ENCODE measurements at places on chromosomes 3 and 15.

- DNase-seq: no peak
These were observed 18.6 kb upstream of the PRR23E start for GRCh38 chr3:127174284-127174683.

- DNase-seq: no peak
These were observed 21.7 kb downstream of the KCNMB3 start for GRCh38 chr3:179229177-179229576.

DNA sequence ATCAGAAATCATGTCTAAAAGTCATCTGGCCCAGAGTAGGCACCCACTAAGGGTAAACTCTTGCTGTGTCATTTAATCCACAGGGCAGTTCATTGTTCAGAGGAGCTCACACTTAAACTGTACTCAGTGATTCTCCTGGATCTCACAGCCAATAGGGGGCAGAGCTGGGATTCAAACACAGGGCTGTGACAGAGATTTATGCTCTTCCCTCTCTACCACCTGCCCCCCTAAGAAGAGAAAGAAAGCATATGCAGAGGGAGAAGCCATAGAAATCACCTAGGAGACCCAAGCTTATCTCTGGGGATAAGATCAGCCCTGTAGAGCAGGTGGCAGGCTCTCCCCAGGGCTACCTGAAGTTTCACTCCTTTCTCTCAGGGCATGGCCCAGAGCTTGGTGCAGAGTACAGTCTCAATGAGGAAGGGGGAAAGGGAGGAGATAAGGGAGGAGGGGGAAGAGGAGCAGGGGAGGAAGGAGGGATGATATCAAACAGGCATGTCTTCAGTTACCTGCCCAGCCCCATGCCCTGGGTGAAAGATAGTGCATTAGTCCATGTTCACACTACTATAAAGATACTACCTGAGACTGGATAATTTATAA lies 51.8 kb upstream of the ADPGK start:
- DNase-seq: no peak

GRCh38 chr3:170705131-170705530 lies 119.3 kb upstream of the SLC7A14 start:
- DNase-seq: no peak

DNA sequence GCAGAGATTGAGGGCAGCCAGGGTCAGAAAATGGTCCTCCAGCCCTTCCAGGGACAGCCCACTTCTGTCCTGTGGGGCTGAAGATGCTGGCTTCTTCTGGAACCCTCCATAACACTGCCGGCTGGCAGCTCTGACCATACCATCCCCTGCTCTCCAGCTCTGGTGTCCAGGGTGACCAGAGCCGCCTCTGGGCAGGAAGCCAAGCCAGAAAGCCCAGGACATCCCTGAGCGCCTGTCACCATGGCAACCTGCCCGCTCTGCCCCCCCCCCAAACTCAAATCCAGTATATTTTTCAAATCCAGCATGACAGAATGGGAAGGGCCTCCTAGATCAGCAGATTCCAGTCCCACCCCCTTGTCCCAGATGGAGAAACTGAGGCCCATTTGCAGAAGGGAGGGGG lies 420 bp upstream of the TMIE start:
- no peak for DNase-seq

- DNase-seq: no peak
These were observed 224.0 kb downstream of the DPH6 start for GRCh38 chr15:35321926-35322325.

DNA sequence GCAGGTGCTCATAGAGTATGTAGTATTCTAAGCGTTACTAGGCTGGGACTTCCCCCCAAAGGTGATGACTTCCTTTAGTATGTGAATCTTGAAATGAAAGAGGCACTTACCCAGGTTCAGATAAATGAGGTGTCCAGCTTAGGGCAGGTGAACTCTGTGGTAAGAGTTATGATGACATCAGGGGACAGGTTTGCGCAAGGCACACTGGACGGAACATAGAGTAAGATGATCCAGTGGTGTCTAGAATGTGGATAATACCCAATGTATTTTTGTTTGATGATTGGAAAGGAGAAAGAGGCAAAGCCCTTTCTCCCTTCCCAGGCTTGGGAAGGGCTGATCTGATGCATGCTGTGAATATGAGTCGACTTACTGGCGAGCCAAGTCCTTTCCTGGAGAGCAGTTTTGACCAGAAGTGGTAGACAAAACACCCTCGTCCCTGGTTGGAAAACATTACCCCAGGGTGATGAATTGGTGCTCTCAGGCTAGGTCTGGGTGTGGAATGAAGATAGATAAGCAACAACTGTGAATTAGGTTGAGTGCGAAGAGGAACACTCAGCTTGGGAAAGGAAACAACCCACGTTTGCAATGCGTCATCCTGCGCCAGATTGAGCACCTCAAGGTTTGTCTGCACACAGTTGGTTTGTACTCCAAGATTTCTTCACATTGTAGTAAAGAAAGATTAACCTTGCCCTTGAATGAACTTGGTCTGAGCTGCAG lies 124.2 kb downstream of the GHSR start:
- no peak for DNase-seq

DNA sequence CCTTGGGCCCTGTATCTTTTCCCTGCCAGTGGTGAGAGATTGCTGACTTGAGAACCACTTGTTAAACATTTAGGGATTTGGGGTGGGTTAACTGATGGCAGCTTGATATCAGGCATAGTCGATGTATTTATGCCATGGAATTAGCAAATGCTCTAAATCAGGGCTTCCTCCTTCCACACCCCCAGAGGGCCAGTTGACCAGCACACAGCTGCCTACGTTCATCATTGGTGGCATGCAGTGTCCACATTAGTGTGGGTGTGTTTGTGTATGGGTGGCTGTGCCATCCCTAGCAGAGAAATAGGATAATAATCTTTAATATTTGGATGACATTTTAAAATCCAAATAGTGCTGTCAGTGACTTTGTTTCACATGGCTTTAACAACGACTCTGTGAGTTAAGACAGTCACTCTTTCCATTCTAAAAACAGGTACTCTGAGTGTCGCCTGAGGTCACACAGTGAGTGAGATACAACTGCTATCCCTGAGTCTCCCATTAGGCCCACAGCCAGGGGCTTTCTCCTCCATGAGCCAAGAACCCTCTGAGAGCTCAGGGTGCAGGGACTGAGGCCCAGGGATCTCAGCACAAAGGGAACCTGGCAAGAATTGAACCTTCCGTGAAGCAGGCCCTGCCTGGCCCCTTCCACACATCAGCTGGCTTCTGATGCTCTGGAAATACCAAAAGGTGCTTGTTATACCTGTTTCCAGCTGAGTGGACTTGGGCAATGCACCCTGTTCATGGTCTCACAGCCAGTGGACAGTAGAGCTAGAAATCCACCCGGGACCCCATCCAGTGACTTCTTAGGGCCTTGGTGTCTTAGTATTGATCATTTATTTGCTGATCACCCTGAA lies 4.3 kb upstream of the LTF start:
- no peak for DNase-seq

DNA sequence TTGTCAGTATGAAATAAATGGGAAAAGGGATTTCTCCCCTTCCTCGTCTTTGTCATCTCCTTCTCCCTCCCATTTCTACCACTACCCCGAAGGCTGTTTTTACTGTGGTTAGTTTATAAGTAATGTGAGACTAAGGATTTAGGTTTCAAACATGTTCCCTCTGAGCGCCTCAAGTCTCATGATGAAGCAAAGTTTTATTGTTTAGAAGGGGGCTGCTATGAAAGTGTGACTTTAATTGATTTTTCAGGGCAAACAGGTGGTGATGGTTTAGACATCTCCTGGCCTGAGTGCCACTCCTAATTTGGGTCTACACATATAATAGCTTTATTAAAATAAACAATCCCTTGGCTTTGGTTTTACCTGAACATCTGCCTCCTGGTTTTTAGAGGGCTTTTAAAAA lies 185.5 kb downstream of the MCTP2 start:
- DNase-seq: no peak

DNA sequence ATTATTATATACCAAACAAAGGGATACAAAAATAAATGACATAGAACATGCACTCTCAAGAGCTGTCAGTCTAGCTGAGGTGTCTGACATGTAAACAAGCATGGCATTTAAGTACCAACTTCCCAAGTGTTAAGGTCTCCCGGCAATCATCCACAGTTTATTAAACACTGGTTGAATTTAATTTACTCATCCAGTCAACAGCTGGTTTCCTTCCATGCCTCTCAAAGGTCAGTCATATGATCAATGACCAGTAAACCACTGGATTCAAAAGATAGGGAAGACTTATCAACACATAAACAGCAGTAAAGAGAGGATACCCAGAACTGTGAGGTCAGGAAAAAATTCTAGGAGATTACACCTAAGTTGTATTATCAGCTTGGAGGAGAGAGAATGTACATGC lies 80.4 kb downstream of the ADAM10 start:
- no peak for DNase-seq

DNA sequence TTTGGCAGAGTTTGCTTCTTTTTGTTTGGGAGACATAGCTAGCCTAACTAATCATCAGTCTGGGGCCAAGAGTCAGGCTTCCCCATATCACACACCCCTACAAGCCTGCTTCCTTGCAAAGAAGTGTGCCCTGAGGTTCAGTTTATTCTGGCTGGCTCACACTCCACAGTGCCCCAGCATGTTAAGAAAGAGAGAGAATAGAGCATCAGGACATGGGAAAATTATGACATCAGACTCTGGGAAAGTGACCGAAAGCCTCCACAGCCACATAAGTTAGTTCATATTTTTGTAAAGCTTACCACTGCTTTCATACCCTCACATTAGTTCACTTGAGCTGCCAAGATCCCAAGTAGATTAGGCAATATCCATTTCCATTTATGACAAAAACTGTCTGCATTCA lies 63.0 kb upstream of the CFAP161 start:
- DNase-seq: no peak

GRCh38 chr3:42442640-42443039 lies 32.2 kb upstream of the LYZL4 start:
- DNase-seq: no peak

DNA sequence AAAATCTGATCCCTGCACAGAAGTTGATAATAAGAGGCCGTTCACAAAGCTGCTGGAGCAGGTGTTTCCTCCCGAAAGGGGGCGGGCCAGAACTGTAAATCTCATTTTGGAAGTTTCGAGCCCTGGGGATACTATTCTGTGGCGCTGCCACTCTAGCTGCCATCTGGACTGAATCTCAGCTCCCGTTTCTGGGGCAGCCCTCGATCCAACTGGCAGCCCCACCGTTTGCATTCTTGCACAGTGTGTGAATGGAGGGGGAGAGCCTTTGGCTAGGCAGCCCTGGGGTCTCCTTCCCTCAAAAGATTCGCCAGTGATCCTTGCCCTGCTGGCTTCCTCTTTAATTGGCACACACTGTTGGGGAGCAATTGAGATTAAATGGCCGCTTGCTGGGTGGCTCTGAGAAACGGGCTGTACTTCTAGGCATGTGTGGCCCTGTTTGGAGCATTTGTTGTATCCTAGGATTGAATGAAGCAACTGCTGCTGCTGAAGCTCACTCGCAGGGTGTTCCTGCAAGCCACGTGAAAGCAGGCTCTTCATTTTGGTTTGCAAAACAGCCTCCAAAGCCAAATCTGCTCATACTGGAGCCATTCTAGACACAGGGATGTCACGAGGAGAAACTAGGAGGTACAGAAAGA lies 57.2 kb upstream of the TOPAZ1 start:
- no peak for DNase-seq

DNA sequence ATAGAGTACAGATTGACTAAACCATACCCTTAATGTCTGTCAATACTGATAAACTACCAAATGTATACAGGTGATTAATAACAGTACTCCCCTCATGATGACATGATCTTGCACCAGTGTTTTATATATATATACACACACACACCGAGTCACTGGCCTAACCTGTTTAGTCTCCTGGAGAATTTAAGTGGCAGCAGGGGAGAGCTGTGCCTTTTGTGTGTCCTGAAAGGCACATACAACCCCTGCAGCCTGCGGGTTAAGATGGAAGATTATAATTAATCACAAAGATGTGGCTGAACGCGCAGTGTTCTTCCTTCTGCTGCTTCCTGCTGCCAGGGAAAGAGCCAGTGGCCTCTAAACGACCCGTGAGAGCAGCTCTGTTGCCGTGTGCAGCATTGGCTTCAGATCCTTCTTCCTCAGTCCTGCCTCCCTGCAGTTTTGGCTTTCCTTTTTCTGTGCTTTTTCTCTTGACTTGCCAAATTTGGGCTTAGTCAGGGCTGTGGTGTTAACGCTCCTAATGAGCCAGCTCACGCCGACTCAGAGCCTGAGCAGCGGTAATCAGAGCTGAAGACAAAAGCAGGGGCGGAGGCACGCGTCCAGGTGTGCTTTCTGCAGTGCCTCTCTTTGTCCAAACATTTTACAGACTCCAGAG lies 42.5 kb upstream of the UBE3A start:
- no peak for DNase-seq

DNA sequence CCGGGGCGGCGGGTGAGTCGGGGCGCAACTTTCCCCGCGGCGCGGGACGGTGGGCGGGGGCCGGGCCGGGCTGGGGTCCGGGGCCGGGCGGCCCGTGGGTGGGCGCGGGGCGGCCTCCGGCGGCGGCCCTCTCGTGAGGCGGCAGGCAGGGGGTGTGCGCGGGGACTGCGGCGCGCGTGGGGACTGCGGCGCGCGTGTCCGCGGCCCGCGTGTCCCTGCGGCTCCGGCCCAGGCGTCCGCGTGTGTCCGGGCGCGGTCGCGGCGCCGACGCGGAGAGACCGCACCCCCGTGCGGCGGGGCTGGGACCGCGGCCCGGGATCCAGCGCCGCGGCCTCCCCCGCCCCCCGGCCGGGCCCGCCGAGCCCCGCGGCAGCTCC lies 349 bp downstream of the PLXNA1 start:
- DNase-seq: no peak

DNA sequence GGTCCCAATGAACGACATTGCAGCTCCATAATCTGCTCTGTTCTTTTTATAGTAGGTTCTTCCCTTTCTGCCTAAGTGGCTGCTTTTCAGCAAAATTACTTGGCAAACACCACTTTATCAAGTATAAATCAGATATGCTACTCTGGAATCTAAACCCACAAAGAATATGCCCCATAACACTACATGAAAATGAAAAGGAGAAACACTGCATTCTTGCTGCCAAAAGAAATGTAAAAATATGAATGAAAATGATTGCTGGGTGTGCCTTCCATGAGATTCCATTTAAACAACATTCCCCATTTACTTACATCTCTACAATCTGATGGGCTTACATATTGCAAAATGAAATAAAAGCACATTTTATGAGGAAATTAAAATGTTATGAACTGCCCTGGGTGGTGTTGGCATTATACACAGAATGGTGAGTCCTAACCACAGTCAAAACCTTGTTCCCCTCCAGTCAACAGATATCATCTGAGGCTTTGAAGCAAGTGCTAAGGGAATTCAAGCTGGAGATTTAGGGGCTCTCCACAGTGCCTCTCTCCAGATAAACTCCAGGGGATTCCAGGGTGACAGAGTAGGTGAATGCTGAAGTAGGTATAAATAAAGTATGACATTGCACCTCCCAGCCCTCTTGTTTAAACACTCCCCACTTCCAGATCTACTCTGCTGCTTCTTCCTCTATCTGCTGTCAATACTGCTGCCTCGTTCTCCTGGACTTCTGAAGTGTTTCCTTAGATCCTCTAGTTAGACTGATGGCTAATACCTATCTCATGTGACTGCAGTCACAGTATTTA lies 136.5 kb downstream of the RORA start:
- DNase-seq: no peak
